ENCODE measurements at places on chromosomes 11 and 22.

GRCh38 chr22:32858957-32859356, 57.5 kb downstream of the TIMP3 start:
- DNase-seq, result no peak

- DNase-seq, result no peak
Observed at GRCh38 chr11:90216611-90217010, 6.2 kb downstream of the CHORDC1 start.

GRCh38 chr11:5367448-5368074, 16.1 kb upstream of the OR51M1 start:
- DNase-seq, result no peak

DNA sequence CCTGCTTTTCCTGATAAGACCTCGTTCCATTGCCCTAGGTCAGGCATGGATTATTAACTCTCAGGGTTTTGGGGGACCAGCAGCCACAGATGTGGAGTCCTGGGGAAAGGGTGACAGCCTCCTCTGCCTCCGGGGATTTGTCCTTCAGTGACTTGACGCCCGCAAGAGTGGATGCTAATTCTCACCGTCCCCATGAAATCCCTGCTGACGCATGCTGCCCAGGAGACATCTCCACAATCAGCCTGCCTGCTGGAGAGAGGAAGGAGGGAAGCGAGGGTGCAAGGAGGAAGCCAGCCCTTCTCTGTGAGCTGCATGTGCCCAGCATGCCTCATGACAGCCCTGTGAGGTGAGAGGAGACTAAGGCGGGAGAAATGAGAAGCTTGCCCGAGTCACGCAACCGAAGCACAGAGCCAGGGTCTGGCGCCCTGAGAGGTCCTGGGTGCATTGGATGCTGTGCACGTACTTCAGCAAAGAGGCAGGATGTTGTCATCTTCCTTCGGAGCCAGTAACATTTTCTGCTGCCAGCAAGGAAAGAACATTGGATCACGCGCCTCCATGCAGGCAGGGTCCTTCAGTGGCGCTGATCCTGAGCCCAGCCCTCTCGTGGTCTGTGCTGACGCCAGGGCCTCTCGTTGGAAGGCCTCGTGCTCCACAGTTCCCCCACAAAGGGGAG, 27.3 kb upstream of the KRTAP5-6 start:
- no peak for DNase-seq

DNA sequence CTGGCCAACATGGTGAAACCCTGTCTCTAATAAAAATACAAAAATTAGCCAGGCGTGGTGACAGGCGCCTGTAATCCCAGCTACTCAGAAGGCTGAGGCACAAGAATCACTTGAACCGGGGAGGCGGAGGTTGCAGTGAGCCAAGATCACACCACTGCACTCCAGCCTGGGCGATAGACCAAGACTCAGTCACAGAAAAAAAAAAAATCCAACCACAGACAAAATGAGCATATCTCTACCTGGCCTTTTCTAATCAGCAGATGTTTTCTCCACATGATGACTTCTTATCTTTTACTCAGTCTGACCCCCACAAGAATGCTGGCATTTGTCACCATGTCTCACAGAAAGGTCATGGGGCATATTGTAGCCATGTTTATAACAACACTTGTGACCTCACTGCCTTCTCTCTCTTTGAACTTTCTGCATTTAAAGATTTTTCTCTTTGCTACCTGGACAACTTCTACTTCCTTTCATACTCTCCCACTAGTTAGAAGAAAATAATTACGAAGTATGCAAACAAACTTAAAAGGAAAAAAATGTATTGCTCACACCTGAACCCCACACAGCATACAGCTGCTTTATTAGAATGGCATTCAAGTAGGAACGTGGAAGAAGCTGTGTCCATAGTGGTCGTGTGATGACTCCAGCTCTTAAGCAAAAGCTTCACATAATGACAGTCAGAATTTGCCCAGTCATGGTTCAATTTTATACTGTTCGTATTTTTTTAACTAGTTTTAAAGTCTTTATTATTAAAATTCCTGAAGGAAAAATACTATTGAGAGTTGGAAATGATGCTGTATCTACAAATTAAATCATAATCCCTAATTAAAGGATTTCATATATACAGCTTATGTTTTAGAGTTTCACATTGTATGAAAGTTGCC, 65.4 kb downstream of the ZC3H12C start:
- no peak for DNase-seq

DNA sequence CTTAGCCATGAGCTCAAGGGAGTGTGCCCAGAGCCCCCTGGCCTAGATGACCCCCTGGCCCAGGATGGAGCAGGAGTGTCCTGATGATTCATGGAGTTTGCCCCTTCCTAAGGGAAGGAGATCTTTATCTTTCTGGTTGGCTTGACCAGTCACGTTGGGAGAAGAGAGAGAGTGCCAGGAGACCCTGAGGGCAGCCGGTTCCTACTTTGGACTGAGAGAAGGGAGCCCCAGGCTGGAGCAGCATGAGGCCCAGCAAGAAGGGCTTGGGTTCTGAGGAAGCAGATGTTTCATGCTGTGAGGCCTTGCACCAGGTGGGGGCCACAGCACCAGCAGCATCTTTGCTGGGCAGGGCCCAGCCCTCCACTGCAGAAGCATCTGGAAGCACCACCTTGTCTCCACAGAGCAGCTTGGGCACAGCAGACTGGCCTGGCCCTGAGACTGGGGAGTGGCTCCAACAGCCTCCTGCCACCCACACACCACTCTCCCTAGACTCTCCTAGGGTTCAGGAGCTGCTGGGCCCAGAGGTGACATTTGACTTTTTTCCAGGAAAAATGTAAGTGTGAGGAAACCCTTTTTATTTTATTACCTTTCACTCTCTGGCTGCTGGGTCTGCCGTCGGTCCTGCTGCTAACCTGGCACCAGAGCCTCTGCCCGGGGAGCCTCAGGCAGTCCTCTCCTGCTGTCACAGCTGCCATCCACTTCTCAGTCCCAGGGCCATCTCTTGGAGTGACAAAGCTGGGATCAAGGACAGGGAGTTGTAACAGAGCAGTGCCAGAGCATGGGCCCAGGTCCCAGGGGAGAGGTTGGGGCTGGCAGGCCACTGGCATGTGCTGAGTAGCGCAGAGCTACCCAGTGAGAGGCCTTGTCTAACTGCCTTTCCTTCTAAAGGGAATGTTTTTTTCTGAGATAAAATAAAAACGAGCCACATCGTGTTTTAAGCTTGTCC, 14.3 kb downstream of the ADORA2A start:
- DNase-seq, result no peak

DNA sequence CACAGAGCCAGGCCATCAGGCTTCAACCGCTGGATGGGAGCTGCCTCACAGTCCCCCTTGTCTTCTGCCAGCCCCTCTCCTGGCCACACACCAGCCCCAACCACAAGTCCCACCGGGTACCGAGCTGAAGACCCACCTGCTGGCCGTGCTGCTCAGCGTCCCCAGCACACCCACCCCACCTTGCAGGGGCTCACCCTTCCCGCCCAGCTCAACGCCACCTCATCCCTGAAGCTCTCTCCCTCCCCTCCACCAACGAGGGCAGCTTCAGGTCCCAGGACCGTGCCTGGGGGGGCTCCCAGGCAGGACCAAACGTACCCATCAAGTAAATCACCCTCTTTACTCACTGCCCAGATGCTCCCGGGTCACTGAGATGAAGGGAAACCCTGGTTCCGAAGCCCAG, 141.0 kb downstream of the CRYBB2 start:
- DNase-seq, result no peak

- DNase-seq, result no peak
Observed at GRCh38 chr22:44314425-44315067, 1.8 kb upstream of the SHISAL1 start.

- no peak for DNase-seq
Observed at GRCh38 chr22:37172266-37173245, 15.5 kb downstream of the C1QTNF6 start.

- DNase-seq, result no peak
Observed at GRCh38 chr11:67400251-67400941, 1.3 kb downstream of the PPP1CA start.

- no peak for DNase-seq
Observed at GRCh38 chr11:47448566-47449427, at the start of gene RAPSN. TSS of gene RAPSN (minus strand) at chr11:47449136. CDS start at chr11:47448964, 172 bp downstream.

DNA sequence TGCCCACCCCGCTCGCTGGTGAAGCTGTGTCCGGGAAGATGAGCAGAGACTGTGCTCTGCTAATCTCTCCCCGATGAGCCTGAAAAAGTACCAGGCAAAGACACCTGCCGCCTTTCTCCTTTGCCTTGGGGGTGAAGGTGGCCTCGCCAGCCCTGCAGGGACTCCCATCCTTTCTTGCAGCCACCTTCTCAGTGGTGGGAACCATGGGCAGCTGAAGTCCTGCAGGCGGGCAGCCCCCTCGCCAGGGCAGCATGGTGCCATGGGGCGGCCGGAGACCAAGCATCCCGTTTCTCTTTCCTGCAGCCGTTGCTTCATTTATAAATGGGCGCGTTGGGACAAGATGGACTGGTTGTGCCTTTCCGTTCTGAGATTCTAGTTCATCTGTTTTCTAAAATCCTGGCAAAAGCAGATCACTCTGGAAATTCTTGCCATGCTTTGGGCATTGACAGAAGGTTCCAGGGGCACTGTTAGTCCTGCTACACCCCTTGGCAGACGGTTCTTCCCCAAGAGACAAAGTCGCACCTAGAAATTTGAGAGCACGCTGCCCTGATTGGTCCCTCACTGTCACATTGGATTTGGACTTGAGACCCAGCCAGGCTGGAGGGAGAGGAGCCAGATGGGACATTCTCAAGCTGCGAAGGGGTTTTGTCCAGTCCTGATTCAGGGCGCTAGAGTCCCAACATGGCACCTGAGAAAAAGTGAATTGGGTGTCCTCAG, 7.5 kb downstream of the CTTN start:
- DNase-seq, result no peak

DNA sequence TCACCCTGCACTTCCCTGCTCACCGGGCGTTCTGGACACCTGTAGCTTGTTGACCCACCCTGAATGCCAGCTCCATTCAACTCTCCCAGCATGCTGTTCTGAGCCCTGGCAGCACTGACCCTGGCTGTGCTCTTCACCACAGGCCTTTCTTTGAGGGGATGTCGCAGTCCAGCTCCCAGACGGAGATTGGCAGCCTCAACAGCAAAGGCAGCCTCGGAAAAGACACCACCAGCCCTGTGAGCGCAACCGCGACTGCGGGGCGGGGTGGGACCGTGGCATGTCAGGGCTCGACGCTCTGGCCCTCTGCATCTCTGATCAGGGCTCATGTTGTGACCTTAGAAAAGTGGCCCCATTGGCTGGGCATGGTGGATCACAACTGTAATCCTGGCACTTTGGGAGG, 47.4 kb upstream of the RAB1B start:
- DNase-seq, result no peak

GRCh38 chr22:50505276-50505775, 2.2 kb downstream of the LMF2 start:
- no peak for DNase-seq

- DNase-seq, result no peak
Observed at GRCh38 chr11:57353852-57354251, 15.7 kb downstream of the P2RX3 start.

GRCh38 chr11:122697636-122698167, 42.2 kb downstream of the UBASH3B start:
- DNase-seq, result no peak

DNA sequence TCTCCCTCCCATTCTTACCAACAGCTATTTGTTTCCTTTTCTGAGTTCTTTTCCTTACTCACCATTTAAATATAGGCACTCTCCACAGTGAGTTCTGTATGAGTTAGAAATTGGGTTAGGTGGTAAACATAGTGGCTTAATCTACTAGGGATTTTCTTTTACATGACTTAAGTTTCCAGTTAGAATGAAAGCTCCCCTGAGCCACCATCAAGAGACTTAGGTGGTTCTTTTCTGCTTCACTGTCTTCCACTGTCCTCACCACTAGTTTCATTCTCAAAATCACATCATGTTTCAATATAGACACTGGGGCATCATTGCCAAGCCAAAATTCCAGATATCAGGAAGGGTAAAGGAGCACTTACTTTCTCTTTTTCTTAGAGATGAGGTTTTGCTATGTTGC, 9.0 kb upstream of the REXO2 start:
- no peak for DNase-seq

DNA sequence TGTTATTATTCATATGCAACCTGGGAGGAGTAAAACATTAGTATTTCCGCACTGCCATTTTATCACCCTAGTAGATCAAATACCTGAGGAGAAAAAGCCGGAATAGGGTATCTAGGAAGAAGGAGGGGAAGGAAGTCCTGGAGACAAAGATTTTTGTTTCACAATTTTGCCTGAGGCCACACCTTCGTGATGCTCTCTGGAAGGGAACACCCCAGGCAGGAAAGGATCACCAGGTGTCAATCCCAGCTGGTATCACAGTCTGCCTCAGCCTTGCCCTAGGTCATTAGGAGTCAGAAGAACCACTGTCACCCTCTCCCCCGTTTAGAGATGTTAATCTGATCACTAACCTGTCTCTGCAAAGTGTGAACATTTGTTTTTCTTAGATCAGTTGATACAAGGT, 35.4 kb upstream of the IGSF9B start:
- no peak for DNase-seq

DNA sequence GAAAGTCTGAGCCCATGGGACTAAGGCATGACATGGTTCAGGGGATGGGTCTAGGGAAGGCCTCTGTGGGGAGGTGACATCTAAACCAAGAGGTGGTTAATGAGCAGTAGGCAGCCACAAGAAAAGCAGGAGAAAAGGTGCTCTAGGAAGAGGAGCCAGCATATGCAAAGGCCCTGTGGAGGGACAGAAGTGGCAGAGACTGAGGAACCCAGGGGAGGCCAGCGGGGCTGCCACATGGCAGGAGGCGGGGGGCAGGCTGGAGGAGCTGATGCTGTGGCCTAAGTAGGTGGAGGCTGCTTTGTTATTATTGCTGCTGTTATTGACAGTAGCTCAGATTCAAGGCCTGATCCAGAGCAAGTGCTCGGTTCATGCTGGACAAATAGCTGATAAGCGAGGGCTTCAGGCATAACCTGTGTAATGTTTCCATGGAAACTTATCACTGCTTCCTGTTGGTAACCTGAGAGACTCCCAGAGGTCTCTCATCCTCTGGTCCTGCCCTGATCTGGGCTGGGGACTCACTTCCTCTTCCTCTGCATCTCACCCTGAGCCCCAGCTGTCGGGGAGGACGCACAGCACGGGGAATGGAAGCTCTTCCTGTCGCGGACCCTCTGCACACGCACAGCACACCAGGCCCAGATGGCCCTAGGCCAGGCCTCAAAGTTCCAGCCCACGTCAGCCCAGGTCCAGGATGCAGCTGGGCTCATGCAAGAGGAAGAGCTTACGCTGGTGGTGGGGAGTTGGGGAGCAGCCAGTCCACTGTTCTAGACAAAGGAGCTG, 75.2 kb upstream of the TP53I11 start:
- no peak for DNase-seq

DNA sequence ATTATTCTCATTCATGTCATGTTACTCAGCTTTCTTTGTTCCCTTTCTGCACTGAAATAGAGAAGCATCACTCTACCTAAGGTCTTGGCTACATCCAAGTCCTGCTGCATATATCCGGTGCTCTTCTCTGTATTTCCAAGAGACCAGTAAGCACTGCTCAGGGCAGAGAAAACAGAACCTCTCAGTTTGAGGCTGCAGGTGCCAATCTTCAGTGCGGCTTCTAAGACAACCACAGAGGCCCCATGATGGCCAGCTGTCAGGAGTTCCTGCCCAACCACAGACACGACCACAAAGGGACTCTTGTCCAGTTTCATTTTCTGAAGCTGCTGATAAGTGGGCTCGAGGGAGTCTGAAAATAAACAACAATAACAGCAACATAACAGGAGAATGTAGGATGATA, 378.4 kb upstream of the PITPNB start:
- DNase-seq, result no peak
